GF-D8 (cell line): ENCODE measurements at places on chromosomes 5 and 9.

GRCh38 chr9:79120941-79121340 lies 450.8 kb upstream of the TLE4 start:
- DNase-seq, result no peak

GRCh38 chr9:135664266-135664665 lies 1.2 kb downstream of the LCN9 start:
- DNase-seq, result no peak

DNA sequence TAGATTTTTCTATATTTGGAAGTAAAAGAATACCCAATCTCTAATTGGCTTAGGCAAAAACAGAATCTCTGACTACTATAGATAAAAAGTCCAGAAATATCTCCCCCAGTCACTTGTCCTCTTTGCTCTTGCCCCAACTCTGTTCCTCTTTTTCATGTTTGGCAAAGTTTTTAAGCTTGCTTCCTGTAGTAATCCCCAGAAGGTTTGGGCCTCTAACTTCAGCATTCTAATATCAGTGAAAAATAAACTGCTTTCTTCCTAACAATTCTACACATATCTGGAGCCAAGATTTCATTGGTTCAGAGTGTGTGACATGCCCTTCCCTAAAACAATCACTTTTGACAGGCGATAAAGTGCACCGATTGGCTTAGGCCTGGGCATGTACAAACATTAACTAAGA lies 1680.3 kb downstream of the MAT2B start:
- peak; percentile 83 for DNase-seq

DNA sequence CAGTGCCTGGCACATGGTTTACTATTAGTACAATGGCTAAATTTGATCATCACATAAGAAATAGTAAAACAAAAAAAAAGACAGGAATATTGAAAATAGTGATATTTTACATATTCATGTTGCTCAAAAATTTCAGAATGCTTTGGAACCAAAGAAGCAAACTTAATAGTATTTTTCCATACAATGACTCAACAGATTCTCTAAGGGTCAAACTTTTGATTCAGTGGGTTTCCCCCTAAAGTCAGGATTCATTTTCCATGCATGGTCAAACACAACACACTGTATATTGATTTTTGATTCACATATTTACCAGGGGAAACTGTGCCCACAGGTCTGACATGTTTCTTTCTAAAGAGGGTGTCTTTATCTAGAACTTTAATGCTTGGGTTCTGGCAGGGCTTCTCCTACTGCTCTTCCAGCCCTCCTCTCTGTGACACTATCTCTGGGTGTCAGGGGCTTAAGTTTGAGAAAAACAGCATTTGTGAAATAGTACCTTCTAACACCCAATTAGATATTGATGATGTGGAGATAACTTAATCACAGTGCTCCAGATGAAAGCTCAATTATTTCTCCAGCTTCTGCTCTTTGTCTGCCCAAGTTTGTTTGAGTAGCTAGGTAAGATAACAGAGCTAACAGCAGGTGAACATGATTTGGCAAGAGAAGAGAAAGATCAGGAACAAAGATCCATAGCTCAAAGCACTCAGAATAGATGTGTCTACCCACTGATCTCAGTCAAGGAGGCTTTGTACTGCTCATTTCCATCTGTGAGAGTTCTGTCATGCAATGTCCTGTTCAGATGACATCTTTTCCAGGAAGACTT lies 35.5 kb upstream of the ELL2 start:
- DNase-seq, result no peak

- no peak for DNase-seq
These were observed 94.6 kb downstream of the RAPGEF1 start for GRCh38 chr9:131645078-131645776.
